ENCODE measurements at places on chromosomes 12 and 14. TPM values are rescaled to one million over a fixed set of nuclear protein-coding genes. Genes with fewer than 3 reads are reported as not detected.
A peak's percentile ranks its signal among the peaks of the same experiment; 100 is the strongest.

KRT83 gene
- total RNA-seq: not detected

RAPGEF3 gene
- total RNA-seq: 59.6 TPM

COCH gene
- 1.6 TPM for total RNA-seq

GRCh38 chr12:47021298-47021697, 58.1 kb upstream of the PCED1B start:
- no peak overlapping the region for H3K4me3 ChIP-seq
- no peak overlapping the region for H3K27ac ChIP-seq
- no peaks in the 10 kb centered on the region for H3K4me1 ChIP-seq
- no peak for DNase-seq
- H3K27me3 ChIP-seq: no peaks in the 10 kb centered on the region

MANSC1 gene
- 18.6 TPM for total RNA-seq

ACSS3 gene
- total RNA-seq: 5.9 TPM

- DNase-seq: no peak
- no peak overlapping the region for H3K27ac ChIP-seq
- no peaks in the 10 kb centered on the region for H3K27me3 ChIP-seq
- H3K4me1 ChIP-seq: peaks cover 18% of the 10 kb centered on the region
- no peak overlapping the region for H3K4me3 ChIP-seq
Measured at GRCh38 chr14:65500075-65500474, 87.5 kb downstream of the FUT8 start.

DNA sequence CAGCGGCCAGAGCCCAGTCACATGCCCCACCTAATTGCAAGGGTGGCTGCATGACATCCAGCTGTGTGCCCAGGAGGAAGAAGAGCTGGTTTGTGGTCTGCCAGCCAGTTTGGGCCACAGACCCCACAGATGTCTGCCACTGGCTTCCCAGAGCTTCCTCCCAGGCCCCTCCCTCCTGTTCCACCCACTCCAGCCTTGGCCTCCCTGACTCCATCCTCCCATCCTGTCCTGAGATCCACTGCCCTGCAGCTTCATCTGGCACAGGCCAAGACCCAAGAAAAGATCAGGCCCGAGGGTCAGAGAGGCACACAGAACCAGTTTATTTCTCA, 5.9 kb downstream of the NGB start:
- peaks cover 21% of the 10 kb centered on the region for H3K27me3 ChIP-seq
- no peaks in the 10 kb centered on the region for H3K36me3 ChIP-seq
- H3K4me3 ChIP-seq: no peak overlapping the region

SERPINA10 gene
- total RNA-seq: not detected

GRCh38 chr14:69263364-69263763, 3.4 kb downstream of the GALNT16 start:
- peaks cover 28% of the 10 kb centered on the region for H3K27me3 ChIP-seq
- no peak overlapping the region for H3K27ac ChIP-seq
- no peak for DNase-seq
- H3K36me3 ChIP-seq: no peaks in the 10 kb centered on the region
- peaks cover 27% of the 10 kb centered on the region for H3K4me1 ChIP-seq

GRCh38 chr12:132415327-132416120, 74.4 kb upstream of the FBRSL1 start:
- peaks cover 35% of the 10 kb centered on the region for H3K27me3 ChIP-seq
- H3K4me3 ChIP-seq: no peak overlapping the region
- H3K36me3 ChIP-seq: no peaks in the 10 kb centered on the region
- H3K4me1 ChIP-seq: peaks cover 23% of the 10 kb centered on the region

GLT1D1 gene
- total RNA-seq: 10.4 TPM

MYRFL gene
- total RNA-seq: 0.44 TPM

DNA sequence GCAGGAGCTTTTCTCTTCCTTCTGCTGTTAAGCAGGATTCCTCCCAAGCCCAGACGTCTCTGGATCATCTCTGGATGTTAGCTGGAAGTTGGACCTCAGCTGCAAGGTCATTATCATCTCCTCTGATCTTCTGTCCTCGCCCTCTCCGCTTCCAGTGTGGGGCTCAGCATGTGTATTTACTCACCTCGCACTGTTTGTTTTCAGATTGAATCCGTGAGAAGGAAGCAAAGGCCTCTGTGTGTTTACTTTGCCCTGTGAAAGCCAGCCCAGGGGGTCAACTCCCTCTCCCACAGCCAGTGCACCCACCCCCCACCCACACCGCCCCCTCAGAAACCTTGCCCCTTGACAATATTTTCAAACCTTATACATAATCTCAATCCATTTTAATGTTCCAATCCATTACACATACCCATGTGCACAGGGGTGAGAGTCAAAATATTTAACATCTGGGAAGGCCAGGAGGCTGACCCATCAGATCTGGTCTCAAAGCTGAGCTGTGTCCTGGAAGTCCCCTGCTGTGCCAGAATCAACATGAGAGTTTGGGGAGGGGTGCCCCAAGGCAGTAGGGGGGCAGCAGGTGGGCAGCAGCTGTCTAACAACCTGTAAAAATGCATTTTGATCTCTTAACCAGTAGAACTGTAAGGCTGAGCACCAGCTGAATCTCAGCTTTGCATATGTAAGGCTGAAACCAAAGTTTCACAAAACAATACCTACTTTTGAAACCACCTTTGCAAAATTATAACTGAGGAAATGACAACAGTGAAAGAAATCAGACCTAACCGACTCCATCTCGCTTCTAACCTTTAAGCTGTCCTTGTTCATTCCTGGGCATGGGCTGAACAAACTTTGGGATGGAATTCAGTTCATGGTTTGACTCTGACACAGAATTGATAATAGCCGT, 157.9 kb downstream of the ZNF664 start:
- no peak for DNase-seq
- H3K27ac ChIP-seq: peak overlapping the region; percentile 25
- H3K36me3 ChIP-seq: no peaks in the 10 kb centered on the region
- no peaks in the 10 kb centered on the region for H3K27me3 ChIP-seq

TAS2R13 gene
- total RNA-seq: 4.7 TPM

TPPP2 gene
- total RNA-seq: not detected

DNA sequence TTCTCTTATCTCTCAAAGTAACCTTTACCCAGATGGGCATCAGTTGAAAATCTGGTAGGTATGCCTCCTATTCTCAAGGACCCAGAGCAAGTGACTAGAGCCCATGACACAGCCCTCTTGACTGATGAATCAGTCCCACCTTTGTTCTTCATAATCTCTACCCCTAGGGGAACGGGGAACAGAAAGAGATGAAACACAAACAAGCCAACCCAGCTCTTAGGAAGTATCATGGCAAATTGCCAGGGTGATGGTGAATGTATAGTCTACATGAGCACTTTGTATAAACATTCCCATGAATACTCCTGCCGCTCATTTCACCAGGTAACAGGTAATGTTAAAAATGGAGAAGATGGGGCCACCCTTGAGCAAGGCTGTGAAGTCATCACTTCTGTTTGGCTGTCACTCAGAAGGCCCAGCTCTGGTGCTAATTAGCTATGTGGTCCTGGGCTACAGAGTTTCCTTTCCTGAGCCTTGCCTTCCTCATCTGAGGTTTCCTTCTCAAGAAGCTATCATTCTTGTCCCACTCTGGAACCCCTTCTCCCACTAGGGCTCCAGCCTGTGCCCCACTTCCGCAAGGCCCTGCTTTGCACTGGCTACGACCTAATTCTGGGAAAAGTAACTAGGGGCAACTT, 161.7 kb downstream of the ANO2 start:
- H3K4me3 ChIP-seq: no peak overlapping the region
- H3K27ac ChIP-seq: no peak overlapping the region
- H3K27me3 ChIP-seq: no peaks in the 10 kb centered on the region
- no peaks in the 10 kb centered on the region for H3K4me1 ChIP-seq

SOX5 gene
- total RNA-seq: 7.4 TPM

- peaks cover 24% of the 10 kb centered on the region for H3K4me1 ChIP-seq
- DNase-seq: no peak
- no peak overlapping the region for H3K4me3 ChIP-seq
- H3K27me3 ChIP-seq: no peaks in the 10 kb centered on the region
- no peaks in the 10 kb centered on the region for H3K36me3 ChIP-seq
- H3K27ac ChIP-seq: peak overlapping the region; percentile 62
Measured at GRCh38 chr12:118237908-118238307, 102.0 kb downstream of the PEBP1 start.

GLT8D2 gene
- total RNA-seq: 0.43 TPM

GRCh38 chr12:115672086-115672485, 605.4 kb downstream of the MED13L start:
- no peaks in the 10 kb centered on the region for H3K36me3 ChIP-seq
- no peak overlapping the region for H3K4me3 ChIP-seq
- no peaks in the 10 kb centered on the region for H3K4me1 ChIP-seq
- no peak for DNase-seq
- no peaks in the 10 kb centered on the region for H3K27me3 ChIP-seq

GRCh38 chr14:59629444-59630287, 53.1 kb upstream of the CCDC175 start:
- no peak for DNase-seq
- peaks cover 10% of the 10 kb centered on the region for H3K27me3 ChIP-seq
- peaks cover 6% of the 10 kb centered on the region for H3K4me1 ChIP-seq
- no peak overlapping the region for H3K27ac ChIP-seq

DNA sequence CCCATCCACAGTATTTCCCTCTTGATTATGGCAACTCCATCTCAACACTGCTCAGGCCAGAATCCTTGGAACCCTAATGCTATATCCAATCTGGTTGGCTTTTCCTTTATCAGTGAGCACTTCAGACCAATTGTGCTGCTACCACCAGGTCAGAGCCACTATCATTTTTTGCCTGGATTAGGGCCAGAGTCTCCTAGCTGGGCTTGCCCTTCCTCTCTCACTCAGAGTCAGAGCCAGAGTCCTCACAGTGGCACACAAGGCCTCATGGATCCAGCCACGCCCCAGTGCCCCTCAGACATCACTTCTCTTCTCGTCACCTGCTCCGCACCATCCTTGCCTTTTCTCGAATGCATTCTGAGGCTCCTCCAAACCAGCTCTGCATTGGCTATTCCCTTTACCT, 211.1 kb downstream of the ANO6 start:
- H3K36me3 ChIP-seq: peaks cover 13% of the 10 kb centered on the region
- no peak overlapping the region for H3K27ac ChIP-seq
- no peaks in the 10 kb centered on the region for H3K4me1 ChIP-seq
- no peak for DNase-seq
- H3K27me3 ChIP-seq: no peaks in the 10 kb centered on the region
- no peak overlapping the region for H3K4me3 ChIP-seq

All from spleen (tissue), 13 donors.